ENCODE measurements at places on chromosomes 3 and 15.

DNA sequence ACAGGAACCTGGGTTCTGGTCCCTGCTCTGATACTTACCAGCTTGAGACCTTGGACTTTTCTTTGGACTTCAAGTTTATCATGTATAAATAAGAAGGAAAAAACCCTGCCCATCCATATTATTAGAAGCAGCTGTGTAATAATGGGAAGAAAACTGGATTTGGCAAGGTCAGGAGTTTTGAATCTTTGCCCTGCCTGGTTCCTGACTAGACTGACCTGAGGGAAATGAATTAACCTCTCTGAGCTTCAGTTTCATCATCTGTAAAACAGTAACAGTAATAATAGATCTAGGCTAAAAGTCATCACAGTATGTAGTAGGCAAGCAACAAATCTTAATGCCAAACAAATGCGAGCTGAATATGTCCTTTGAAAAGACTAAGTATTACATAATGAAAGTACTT, 68.8 kb downstream of the FSIP1 start:
- no peak for DNase-seq

- DNase-seq, result no peak
Measured at GRCh38 chr3:59873576-59874230, 823.9 kb upstream of the CFAP20DC start.

DNA sequence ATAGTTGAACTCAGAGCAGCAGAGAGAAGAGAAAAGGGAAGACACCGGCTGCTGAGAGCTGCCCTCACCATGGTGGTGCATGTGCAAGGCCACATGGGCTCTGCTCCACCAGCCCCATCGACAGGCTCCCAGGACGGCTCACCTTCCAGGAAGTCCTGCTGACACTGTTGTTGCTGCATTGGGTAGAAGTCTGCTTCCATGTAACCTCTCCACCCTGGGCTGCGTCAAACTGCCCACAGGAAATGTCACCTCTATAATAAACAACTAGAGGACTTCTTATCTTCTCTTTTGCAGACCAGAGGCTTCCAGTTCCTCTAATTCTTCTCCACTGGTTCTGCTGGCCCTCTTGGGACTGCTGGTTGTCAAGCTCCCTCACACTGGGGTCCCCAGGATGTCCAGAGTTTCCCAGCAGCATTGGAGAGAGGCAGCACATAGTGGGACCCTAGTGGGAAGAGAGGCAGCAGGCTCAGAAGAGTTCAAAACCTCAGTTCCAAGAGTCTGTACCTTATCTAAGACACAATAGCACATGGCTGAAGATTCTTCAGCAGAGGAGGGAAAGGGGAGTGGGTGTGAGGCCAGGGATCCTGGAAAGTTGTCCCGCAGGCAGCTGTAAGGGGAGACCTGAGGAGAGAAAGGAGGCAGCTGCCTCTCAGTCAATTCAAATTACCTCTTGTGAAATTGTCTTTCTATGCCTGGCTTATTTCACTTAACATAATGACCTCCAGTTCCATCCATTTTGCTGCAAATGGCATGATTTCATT, 5.8 kb upstream of the CCR3 start:
- no peak for DNase-seq

- no peak for DNase-seq
Measured at GRCh38 chr3:171873580-171873979, 30.4 kb downstream of the TMEM212 start.

- DNase-seq, result no peak
Measured at GRCh38 chr3:134029256-134029733, 430 bp downstream of the SLCO2A1 start.

DNA sequence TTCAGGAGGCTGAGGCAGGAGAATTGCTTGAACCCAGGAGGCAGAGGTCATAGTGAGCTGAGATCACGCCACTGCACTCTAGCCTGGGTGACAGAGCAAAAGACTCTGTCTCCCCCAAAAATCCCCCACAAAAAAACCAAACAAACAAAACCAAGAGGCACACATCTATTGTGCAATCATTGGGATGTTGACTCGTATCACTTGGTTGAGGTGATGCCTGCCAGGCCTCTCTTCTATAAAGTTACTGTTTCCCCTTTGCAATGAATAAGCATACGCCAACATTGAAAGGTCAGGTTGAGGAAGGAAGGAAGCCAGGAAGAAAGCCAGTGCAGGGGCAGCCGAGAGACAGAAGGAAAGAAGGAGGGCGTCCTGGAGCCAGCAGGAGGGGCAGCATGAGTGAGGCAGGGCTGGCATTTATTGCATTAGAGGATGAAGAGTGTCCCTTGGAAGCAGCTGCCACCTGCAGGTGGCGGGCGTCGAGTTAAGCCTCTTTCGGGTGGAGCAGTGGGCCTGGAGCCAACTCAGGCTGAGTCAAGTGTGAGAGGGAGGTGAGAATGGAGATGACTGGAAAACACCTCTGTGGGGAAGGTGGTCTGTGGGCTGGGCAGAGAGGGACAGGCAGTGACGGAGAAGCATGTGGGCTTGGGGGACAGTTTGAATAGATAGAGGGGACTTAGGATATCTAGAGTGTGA, 8.3 kb upstream of the CSPG4 start:
- peak; percentile 79 for DNase-seq

DNA sequence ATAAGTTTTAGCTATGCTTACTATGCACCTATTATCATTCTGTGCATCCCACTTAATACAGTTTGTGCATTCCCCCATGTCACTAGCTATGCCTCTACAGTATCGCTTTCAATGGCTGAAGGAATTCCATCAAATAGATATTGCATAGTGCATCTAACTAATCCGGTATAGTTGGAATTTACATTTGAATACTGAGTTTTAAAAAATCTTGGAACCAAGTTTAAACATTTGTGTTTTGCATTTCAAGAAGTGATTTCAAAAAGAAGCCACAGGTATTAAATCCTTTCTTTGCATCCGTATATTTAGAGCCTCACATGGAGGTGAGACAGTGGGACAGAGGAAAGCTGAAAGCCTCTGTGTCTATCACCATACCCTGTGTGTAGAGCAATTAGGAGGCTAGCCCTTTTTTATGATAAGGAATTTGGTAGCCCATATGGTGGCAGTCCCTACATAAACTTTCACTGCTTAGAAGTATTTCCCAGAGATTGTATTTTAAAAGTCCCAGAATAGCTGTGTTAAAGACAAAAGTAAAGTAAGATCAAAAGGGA, 960.2 kb upstream of the CFAP20DC start:
- DNase-seq, result no peak

DNA sequence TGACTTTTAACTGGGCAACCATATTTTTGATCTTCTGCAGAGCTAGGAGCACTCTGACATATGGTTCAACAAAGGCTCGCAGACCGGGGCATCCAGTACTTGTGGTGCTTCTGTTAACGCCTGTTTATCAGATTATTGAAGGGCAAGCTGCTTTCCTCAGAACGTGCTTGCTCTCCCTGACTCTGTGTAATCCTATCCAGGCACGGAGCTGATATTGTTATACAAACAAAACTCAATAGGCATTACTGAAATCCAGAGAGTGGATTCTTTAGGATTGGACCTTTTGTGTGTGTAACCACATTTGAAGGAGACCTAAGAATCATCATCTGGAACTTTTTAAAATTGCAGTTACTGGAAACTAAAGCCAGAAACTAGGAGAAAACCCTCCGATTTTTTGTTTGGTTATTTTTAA, 246.5 kb downstream of the PTPRG start:
- DNase-seq, result no peak

DNA sequence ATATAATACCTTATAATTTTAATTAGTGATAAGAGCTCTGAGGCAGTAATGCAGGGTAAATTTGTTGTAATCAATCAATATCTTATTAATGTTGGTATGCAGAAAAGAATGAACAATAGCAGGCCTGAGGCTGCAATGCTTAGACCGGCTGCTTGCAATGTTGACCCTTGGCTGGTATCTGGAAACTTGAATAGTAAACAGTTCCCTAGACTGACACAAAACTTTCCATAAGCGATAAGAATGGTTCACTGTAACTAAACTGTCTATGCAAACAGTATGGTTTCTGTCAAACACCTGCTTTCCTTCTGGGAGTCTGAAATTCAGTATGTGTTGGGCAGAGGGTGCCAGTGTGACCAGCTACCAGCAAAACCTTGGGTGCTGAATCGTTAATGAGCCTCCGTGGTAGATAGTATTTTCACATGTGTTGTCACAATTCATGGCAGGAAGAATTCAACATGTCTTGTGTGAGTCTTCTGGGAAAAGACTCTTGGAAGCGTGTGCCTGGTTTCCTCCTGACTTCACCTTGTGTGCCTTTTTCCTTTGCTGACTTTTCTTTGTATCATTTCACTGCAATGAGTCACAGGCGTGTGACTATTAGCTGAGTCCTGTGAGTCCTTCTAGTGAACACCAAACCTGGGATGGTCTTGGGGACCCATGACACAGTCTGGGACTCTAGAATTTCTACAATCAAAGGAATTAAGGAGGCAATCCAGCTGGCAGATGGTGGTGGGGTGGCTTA, 30.7 kb upstream of the CLRN1 start:
- DNase-seq, result no peak

DNA sequence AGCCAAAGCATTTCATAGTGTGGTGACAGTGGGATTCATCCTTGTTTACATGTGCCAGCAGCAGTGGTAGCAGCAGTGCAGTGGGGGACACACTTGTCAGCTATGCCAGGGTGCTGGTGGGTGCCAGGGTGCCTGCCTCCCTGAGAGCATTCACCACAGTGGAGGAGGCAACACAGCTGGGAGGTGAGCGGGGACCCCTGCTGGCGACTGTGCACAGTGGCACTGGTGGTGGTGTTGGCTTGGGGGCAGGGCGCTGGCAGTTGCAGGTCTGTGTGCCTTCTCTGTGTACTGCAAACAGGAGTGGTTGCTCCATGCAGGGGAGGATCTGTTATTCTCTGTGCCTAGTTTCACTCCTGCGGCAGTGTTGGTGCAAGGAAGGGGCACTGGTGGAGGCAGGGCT, 41.2 kb downstream of the CEP63 start:
- no peak for DNase-seq

- DNase-seq, result no peak
Measured at GRCh38 chr3:69699183-69699582, 40.1 kb upstream of the MITF start.

- DNase-seq, result no peak
Measured at GRCh38 chr3:134028486-134029255, 1.1 kb downstream of the SLCO2A1 start.

GRCh38 chr3:130963444-130963843, 63.2 kb downstream of the ASTE1 start:
- DNase-seq, result no peak

- DNase-seq, result no peak
Measured at GRCh38 chr3:37833302-37834186, 28.1 kb upstream of the CTDSPL start.

DNA sequence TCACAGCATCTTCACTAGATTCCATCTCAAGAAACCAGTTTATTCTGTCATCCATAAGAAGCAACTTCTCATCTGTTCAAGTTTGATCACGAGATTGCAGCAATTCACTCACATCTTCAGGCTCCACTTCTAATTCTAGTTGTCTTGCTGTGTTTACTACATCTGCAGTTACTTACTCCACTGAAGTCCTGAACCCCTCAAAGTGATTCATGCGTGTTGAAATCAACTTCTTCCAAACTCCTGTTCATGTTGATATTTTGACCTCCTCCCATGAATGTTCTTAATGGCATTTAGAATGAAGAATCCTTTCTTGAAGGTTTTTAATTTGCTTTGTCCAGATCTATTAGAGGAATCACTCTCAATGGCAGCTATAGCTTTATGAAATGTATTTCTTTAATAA, 287.6 kb upstream of the TBL1XR1 start:
- DNase-seq, result no peak

- no peak for DNase-seq
Measured at GRCh38 chr3:158453865-158454264, 117.1 kb upstream of the MLF1 start.

DNA sequence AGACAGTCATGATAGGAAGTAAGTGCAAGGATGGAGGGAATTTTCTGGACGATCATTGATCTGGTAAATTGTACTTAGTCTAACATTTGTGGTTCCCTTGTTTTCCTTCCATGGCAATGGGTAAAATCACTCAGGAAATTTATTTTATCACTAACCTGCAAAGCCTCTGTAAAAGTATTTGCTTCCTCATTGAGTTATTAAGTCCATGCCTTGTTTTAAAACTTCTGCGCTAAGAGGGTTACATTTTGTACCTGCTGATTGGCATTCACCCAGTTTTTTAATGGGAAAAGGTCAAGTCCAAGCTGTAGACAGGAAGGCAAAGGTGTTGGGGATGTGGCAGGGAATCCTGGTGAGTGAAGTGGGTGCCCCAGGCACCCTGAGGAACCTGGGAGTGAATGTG, 146.2 kb upstream of the NR2F2 start:
- DNase-seq, result no peak

GRCh38 chr3:198032039-198032936, 72.3 kb downstream of the LMLN start:
- no peak for DNase-seq

DNA sequence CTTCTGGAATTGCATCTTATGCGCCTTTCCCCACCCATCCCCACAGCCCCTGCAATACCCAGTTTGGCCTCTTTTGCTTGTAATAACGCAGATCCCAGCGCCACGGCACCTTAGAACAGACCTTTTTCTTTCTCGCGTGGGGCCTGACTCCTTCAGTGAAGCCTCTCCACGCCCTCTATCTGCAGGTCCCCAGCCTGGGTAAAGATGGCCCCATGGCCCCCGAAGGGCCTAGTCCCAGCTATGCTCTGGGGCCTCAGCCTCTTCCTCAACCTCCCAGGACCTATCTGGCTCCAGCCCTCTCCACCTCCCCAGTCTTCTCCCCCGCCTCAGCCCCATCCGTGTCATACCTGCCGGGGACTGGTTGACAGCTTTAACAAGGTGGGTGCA, 594 bp downstream of the CRELD1 start:
- DNase-seq, result no peak

DNA sequence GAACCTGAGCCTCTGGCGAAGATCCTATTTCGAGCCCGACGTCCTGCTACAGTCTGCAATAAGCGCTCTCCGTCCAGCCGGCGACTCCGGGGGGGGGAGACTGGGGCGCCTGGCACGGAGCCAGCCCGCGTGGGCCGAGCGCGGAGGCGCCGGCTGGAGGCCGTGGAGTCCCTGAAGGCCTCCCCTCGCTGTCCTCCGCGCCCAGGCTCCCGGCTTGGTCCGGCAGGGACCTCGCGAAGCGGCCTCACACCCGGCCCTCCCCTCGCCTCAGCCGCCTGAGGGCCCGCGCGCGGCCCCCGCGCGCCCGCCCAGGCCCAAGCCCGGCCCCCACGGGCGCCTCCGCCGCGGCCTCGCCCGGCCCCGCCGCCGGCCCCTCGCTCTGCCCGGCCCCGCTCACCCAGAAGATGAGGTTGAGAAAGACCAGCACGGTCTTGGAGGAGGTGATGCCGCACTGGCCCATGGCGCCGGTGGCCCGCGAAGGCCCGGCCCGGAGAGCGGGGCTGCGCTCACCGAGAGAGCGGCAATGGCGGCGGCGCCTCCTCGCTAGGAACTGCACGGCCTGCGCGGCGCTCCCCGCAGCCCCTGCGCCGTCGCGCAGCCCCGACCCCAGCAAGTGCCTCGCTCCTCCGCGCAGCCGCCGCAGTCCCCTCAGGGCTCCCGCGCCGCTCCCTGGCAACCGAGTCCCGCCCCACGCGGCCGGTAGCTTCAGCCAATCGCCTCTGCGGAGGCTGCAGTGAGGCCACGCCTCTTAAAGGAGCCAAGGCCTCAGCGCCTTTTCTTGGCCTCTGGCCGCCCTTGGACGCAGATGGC, at the start of gene TSPAN3:
Gene TSPAN3, minus strand, starts transcription at position 615 of the 810 bp plus-strand sequence. Its CDS starts 155 bp downstream, at position 460.
- peak; percentile 95 for DNase-seq

- no peak for DNase-seq
Measured at GRCh38 chr3:42717306-42717705, 14.7 kb upstream of the HHATL start.

GRCh38 chr3:184448321-184449160, 68.7 kb downstream of the CHRD start:
- DNase-seq, result no peak

GRCh38 chr15:31586841-31587240, 260.2 kb downstream of the KLF13 start:
- no peak for DNase-seq

All from lower lobe of right lung (tissue), 2 donors.